ENCODE measurements at places on chromosomes 16 and 17.

DNA sequence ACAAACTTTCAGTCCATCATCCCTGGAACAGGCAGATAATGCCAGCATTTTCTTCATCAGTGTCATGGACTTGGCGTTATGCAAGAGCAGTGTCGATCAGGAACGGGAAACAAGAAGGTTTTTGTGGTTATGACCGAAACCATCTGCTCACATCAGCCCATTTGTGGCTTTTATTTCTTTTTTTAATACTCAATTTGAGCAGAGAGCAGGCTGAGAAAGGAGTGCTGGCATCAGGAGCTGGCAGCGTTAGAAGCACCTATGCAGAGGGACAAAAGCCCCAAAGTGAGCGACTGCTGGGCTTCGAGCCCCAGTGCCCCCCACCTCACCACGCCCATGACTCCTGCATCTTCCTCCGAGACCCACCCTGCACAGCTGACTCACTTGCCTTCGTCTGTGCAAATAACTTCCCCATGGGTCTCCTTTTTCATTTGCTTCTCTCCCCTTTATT lies 16.2 kb upstream of the CD300E start:
- DNase-seq: no peak

DNA sequence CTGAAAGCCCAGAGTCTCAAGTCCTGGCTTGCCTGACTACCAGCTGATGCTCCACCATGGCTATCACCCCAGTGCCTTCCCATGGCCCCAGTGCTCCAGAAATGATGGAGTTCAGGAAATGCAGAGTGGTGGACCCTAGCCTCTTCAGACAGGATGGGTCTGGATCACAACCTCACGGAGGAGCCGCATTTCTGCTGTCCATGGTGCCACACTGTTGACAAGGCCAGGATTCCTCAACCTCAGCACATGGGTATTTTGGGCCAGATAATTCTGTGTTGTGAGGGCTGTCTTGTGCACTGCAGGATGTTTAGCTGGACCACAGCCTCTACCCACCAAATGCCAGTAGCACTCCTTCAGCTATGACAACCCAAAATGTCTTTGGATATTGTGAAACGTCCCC lies 6.7 kb upstream of the CRHR1 start:
- no peak for DNase-seq

DNA sequence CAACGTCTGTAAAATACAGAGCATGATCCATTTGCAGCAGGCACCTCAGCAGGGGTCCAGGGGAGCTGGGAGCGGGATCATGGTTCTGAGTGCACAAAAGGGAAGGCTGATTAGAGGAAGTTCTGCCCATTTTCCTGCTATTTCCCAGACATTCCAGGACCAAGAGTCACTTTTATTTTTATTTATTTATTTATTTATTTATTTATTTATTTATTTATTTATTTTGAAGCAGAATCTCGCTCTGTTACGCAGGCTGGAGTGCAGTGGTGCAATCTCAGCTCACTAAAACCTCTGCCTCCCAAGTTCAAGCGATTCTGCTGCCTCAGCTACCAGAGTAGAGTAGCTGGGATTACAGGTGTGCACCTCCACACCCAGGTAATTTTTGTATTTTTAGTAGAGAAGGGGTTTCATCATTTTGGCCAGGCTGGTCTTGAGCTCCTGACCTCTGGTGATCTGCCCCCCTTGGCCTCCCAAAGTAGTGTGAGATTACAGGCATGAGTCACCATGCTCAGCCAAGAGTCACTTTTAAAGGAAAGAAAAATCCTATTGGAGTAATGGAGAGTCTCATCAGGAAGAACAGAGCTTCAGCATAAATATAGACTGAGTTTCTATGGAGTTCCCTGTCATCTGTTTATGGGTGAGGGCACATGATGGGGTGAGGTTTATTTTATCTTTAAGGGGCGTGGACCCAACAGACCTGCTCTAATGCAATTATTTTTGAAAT lies 355.2 kb downstream of the HAPSTR1 start:
- no peak for DNase-seq

DNA sequence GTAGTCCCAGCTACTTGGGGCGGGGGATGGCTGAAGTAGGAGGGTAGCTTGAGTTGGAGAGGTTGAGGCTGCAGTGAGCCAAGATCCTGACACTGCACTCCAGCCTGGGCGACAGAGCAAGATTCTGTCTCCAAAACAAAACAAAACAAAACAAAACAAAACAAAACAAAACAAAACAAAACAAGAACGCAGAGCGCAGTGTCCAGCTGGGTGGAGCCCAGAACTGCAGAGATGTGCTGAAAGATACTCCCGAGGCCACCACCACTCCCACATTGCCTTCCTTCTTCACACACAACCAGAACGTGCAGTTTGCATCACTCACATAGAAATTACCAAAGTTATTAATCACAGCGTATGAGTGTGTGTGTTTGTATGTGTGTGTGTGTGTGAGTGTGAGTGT lies 222.9 kb upstream of the ASIC2 start:
- DNase-seq: no peak

DNA sequence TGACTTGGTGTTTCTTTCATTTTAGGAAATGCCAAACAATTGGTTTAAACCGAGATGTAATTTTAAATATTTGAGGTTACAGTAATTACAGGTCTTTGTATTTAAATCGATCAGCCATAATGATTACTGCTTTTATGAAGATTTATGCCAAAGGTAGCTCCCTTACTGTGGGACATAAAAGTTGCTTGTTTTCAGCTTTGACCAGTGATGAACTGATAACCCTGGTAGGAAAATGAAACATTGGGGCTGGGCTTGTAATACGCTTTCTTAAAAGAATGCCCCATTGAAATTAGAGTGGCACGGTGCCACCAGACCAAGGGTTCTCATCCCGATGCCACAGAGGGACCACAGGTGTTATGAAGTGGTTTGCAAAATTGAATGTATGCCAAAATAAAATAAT lies 7.3 kb downstream of the TNRC6A start:
- DNase-seq: no peak

- peak; percentile 41 for DNase-seq
Observed at GRCh38 chr17:68812876-68813584, 142.2 kb downstream of the ABCA8 start.

GRCh38 chr17:79794659-79795511 lies 2.0 kb downstream of the CBX8 start:
- DNase-seq: no peak

DNA sequence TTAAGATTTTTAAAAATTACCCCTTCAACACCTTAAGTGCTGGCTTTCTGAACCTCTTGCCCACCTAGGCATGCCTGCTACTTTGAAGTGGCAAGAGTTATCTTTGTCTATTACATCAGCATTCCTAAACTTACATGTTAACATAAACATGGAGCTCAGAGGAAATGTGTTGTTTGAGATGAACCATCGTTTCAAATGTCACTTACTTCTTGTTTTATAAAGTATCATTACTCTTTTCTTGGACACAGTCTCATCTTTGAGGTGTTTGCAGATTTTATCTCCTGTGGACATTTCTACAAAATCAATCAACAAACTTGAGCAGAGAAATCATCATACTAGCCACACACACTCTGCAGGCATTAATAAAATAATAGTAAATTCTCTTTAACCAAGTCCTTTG lies 184.9 kb downstream of the WWOX start:
- DNase-seq: no peak

- peak; percentile 23 for DNase-seq
Observed at GRCh38 chr17:82985973-82986372, 93.4 kb upstream of the METRNL start.

GRCh38 chr17:48071654-48072053 lies 23.5 kb downstream of the NFE2L1 start:
- no peak for DNase-seq

- no peak for DNase-seq
Observed at GRCh38 chr16:84518804-84519341, 14.4 kb upstream of the MEAK7 start.

- no peak for DNase-seq
Observed at GRCh38 chr16:12716658-12717057, 87.0 kb downstream of the CPPED1 start.

- DNase-seq: no peak
Observed at GRCh38 chr17:10021272-10021984, 116.4 kb upstream of the RCVRN start.

DNA sequence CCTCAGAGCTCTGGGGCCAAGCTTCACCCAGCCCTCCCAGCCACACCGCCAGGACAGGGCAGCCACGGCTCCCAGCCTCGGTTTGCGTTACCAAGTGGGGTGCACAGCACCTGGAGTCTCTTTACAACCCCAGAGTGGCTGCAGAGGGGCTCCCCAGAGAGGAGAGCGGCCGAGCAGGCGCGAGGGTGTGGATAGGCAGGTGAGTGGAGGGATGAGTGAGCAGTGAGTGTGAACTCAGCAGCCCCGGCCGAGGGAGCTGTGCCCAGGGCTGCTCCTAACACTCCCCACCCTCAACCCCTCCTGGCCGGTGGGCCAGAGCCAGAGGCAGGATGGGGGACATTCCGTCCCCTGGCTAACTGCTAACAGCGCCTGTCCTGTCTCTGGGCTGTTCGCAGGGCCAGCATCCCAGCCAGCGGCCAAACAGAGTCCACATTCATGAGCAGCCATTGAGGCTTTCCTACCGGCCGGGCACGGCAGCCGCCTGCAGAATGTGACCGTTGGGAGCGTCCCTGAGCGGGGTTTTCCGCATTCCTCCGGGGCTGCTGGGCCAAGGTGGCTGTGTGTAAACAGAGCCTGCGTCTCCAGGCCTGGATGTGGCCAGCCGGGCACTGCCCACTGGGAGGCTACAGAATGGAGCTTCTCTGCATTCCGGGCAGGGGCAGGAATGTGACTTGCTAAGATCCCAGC lies 5.3 kb downstream of the ZNF469 start:
- no peak for DNase-seq

DNA sequence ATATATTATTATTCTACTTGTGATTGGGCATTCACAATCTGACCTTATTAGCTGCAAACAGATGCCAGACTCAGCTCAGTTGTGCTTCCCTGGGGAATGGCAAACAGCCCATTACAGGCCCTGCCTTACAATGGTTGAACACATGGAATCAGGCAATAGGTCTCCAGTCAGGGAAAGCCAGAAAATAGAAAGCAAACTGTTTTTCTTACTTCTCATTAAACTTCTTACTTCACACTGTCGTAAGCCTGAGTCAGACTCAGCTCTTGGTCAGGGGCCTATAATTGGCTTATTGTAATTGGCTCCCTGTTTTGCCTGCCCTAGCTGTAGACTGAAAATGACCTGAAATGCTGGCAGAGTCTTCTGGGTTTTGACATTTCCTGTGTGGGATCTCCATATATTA lies 77.0 kb upstream of the CA10 start:
- DNase-seq: no peak

GRCh38 chr17:55278173-55278961 lies 13.6 kb downstream of the HLF start:
- no peak for DNase-seq

GRCh38 chr16:68351463-68351862 lies 40.6 kb downstream of the PRMT7 start:
- DNase-seq: no peak

DNA sequence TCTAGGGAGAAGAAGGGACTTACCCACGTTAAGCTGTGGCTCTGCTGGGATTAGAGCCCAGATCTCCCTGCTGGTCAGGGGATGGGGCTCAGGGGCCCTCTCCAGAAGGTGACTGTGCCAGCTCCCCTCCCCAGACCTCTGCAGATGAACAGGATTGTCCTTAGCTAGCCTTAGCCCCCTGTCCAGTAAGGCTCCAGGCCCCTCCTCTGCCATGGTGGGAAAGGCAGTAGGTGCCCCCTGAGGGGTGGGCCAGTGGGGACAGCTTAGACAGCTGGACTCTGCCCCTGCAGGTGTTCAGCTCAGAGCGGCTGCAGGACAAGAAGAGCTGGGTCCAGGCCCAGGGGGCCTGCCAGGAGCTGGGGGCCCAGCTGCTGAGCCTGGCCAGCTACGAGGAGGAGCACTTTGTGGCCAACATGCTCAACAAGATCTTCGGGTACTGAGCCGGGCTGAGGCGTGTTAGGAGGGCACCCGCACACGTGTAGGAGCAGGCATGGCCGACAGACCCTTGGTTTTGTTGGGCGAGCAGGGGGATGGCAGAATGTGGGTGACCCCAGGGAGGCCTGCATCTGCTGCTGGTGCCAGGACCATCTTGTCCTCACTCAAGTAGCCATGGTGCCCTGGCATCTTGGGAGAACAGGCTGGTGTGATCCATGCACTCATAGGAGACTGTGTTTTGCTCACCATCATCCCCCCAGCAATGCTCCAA lies 50.9 kb downstream of the MRC2 start:
- DNase-seq: no peak

GRCh38 chr16:27318392-27319256 lies 4.8 kb downstream of the IL4R start:
- peak; percentile 37 for DNase-seq

DNA sequence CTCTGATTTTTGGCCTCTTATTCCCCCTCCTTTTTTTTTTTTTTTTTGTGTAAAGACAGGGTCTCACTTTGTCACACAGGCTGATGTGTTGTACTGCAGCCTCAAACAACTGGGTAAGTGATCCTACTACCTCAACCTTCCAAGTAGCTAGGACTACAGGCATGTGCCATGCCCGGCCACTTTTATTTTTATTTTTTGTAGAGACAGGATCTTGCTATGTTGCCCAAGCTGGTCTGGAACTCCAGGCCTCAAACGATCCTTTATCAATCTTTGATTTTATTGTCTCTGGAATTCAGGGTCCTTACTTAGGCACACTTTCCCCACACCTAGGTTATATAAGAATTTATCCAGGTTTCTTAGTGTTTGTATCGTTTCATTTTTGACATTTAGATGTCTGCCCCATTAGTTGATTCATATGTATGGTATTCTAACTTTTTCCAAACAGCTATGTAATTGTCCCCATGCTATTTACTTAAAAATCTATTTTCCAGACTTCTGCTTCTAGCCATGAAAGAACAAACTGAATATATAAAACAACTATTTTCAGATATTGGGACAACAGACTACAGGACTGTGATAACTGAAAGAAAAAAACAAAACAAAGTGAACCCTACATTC lies 13.9 kb downstream of the CMC2 start:
- DNase-seq: no peak

DNA sequence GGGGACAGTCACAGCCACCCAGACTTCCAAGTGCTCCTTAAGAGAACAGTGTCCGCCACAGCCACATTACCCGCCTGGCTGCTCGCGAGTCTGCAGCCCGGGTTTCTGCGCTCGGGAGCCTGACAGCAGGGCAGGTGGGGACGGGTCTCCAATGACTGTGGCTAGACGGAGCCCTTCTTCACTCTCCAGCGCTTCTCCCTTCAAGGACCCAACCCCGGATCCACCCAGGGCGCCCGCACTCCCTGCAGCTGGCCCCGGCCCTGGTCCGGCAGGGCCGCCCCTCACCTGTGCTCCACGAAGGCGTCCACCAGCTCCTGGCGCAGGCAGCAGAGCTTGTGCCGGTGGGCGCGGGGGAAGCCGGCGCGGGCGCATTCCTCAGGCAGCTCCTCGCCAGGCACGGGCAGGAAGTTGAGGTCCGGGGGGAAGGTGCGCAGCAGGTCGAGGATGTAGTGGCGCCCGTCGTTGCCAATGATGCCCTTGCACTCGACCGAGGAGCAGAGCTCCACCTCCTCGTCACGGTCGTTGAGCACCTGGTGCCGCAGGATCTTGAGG lies 13.9 kb downstream of the CLUH start:
- no peak for DNase-seq

DNA sequence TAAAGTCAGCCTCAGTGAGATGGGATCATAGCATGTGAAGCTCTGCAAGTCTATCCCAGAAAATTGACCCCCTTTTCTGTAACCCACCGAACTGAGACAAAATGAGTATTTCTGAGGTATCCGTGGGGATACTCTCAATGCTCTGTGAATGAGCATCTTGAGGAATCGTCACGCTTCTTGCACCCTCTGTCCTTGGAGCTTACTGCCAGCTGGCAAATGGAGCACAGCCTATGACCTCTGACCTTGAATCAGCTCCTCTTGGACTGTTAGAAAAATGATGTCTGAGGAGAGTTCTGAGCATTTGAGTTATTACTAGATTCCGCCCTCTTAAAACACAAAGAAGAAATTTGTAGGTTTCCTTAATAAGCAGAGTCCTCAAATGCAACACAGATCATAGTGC lies 342.1 kb downstream of the ZFHX3 start:
- DNase-seq: no peak

Data from fibroblast of skin of right biceps (primary cell).